ENCODE measurements at places on chromosomes 5 and 9.

DNA sequence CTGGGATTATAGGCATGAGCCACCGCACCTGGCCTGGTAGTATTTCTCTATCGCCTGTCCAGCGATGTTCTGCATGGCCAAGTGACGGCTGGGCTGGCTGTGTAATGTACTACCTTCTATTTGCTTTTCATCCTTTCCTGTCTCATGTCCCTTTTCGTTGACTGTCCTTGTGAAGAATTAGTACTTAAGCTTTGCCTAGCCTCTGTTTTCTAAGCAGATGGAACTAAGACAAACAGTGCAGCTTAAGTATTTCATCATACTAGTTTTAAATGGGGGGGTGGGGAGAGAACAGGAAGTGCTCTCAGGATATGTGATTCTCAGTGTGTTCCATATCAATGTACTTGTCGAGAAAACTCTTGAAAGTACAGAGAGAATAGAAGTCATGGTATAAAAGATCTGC is 31.7 kb upstream of the CCL21 start:
- DNase-seq, result no peak

GRCh38 chr5:110716247-110717245 is 9.9 kb downstream of the TMEM232 start:
- DNase-seq, result no peak

GRCh38 chr9:110290001-110290400 is 33.7 kb upstream of the TXN start:
- no peak for DNase-seq

DNA sequence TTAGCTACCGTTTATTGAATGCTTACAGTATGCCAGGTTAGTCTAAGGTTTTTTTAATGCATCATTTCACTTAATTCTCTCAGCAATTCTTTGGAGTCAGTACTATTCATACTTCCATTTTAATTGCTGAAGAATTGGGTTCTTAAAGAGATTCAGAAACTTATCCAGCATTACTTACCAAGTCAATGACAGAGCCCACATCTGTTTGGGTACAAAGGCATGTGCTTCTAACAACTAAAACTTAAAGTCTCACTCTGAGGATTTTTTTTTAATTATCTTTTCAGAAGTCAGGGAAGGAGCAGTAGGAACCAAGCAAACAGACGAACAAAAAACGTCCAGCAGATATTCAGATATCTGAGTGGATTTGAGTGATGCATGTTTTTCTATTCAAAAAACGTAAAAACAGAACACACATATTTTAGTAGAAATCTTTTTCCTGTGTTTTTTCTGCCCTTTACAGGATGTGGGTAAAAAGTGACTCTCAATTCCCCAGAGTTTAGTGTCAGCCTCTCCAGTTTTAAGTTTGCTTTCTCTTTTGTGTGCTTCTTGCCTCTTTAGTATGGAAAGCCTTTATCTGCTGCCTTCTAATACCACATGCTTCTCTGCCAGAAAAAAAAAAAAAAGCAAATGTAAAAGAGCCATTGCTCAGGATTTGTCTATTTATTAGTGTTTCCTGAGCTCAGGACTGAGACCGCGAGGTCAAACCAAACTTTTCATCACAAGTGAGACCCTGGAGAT is 118.0 kb downstream of the PRKACG start:
- DNase-seq, result peak; percentile 16

DNA sequence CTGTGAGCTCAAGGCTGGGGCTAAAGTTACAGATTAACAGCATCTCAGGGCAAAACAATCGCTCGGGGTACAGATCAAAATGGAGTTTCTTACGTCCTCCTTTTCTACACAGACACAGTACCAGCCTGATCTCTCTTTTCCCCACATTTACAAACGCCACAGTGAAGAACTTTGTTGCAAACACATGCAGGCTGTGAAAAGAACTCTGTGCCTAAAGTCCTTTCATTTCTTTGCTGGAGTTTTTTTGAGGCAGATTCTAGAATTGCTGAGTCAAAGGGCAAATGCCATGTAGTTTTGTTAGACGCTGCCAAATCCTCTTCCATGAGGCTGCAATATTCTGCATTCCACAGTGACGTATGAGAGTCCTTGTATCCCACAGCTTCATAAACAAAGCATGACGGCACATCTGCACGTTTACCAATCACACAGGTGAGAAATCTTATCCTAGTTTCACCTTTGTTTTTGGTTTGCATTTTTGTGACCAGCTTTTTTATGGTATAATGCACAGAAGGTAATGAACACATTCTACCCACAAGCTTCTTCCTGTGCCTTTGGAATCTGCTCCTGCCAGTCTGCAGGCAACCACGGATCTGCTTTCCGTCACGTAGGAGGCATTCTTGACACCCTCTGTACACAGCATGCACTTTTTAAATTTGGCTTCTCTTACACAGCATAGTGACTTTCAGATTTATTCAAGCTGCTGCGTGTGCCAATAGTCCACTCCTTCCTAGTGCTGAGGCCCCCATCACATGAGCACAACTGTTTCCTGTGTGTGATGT is 44.6 kb upstream of the LPCAT1 start:
- DNase-seq, result peak; percentile 78

DNA sequence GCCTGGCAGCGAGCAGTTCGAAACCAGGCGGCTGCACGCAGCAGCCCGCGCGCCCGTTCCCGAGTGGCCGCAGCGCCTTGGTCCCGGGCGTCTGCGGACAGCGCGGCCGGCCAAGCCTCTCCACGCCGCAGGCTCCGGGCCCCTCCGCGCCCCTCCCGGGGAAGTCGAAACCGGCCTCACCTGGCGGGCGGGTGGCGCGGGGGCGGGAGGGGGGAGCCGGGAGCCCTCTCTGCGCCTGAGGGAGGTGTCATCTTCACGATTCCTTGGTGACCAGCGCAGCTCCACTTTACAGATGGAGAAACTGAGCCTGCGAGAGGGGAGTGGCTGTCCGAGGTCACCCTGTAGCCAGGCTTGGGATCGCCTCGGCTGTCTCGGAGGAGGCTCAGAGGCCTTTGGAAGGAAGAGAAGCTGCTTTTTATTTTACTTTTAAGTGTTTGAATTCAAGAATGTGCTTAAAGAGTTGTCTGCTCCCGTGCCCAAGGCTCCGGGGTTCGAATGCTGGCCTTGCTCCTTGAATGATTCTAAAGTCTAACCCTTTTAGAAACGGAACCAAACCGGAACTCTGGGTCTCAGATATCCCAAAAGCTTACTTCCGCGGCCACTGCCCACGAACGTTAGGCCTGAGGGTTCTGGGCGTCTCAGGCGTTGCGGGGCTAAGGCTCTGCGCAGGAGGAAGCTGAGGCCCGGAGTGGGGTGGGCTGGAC is 662 bp downstream of the SUSD3 start:
- no peak for DNase-seq

- DNase-seq, result peak; percentile 47
Observed at GRCh38 chr5:72465066-72465465, 42.1 kb downstream of the ZNF366 start.

- DNase-seq, result no peak
Observed at GRCh38 chr5:102629827-102630605, 125.1 kb upstream of the PAM start.

DNA sequence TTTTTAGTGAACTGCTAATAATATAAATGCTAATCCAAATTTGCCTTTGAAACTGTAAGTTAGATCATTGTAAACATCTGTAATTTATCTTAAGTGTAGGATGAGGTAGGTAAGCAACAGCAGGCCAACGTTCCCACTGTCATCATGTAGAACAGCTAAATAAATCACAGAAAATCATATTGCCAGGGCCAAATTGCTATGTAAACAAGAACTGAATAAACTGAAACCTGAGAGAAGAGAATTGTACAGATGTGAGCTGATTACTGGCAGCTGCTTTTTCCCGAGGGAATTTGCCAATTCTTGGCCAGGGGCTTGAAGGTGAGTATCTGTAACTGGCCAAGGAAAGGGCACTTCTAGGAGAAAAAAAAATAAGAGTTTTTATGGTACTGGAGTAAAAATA is 97.6 kb downstream of the CDH10 start:
- DNase-seq, result no peak
